SJCRH30 (cell line): ENCODE measurements at places on chromosomes 3 and 15. TPM values are rescaled to one million over a fixed set of nuclear protein-coding genes. Genes with fewer than 3 reads are reported as not detected.

The SLC24A5 gene
- not detected in 2 replicates for total RNA-seq

The SLC12A1 gene
- not detected in 2 replicates for total RNA-seq

The GATM gene
- total RNA-seq = 226 and 232 TPM in 2 replicates

The GOLGA8K gene
- total RNA-seq = 0.18 and 0.26 TPM in 2 replicates

The THRB gene
- total RNA-seq = not detected in 2 replicates

The TJP1 gene
- total RNA-seq = 59.2 and 60.1 TPM in 2 replicates

GRCh38 chr15:71011503-71012155 lies 103.6 kb upstream of the THSD4 start:
- H3K4me1 ChIP-seq = no peaks in the 10 kb centered on the region
- no peaks in the 10 kb centered on the region for H3K27me3 ChIP-seq
- H3K4me3 ChIP-seq = no peak overlapping the region
- no peaks in the 10 kb centered on the region for H3K36me3 ChIP-seq
- no peak overlapping the region for H3K27ac ChIP-seq

DNA sequence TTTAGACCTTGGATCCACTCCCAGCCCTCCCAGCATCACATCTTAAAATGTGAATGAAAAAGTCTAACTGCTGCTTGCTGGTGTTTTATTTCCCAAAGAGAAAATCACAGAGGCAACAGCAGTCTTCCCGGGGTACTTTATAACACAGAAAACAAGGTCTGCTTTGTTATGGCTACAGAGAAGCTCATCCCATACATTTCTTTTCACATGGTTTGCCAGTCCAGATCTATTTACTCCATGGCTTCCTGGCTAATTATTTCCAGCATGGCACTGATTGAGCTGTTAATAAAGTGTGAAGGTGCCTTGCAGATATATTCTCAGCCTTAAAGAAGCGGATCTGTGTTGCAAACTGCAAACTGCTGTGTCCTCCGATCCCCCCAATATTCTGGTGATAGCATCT lies 466.1 kb upstream of the CFAP20DC start:
- no peaks in the 10 kb centered on the region for H3K36me3 ChIP-seq
- H3K4me1 ChIP-seq = no peaks in the 10 kb centered on the region
- H3K27me3 ChIP-seq = no peaks in the 10 kb centered on the region

DNA sequence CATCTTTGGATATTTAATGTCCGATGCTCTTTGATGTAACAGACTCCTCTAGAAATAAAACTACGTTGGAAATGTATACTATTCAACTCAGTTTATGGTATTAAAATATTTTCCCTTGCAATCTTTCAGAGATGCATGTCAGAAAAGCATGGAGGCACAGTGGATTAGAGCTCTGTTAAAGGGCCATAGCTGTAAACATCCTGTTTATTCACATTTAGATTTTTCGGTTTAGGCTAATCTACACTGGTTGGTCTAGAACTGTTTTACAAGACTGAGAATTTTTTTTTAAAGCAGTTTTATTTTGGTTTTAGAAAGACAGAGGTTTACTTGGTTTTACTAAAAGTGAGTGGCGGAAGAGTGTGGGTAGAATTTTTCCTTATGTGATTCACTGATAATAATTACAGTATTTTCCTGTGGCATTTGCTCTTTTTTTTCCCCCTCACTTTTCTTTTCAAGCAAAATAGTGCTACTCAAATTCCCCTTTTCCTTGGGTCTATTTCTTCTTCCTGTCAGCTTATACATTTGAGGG lies 132.1 kb downstream of the IL1RAP start:
- no peaks in the 10 kb centered on the region for H3K27me3 ChIP-seq
- H3K36me3 ChIP-seq = no peaks in the 10 kb centered on the region
- no peak for DNase-seq
- H3K4me1 ChIP-seq = no peaks in the 10 kb centered on the region

GRCh38 chr15:45307230-45307924 lies 55.3 kb downstream of the SLC28A2 start:
- H3K4me1 ChIP-seq = no peaks in the 10 kb centered on the region
- no peak overlapping the region for H3K27ac ChIP-seq
- no peaks in the 10 kb centered on the region for H3K27me3 ChIP-seq
- no peaks in the 10 kb centered on the region for H3K36me3 ChIP-seq
- no peak overlapping the region for H3K4me3 ChIP-seq
- DNase-seq = peak; percentile 57

DNA sequence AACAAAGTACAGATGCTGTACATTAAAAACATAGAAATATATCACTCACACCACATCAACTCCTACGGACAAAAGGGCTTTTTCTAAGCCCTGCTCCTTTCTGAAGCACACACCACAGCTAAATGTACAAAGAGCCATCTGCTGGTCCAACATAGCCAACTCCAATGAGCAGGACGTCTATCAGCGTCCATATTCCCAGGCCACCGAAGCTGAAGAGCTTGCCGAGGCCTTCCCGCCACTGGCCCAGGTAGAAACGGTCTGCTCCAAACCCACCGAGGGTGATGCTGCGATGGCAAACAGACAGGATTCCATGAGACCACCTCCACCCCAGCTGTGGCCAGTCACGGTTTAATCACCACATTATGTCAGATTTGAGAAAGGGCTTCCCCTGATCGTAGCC lies 9.8 kb downstream of the TM2D3 start:
- peaks cover 8% of the 10 kb centered on the region for H3K4me1 ChIP-seq
- H3K4me3 ChIP-seq = no peak overlapping the region
- peaks cover 43% of the 10 kb centered on the region for H3K36me3 ChIP-seq
- H3K27me3 ChIP-seq = no peaks in the 10 kb centered on the region
- H3K27ac ChIP-seq = peak overlapping the region; percentile 43

DNA sequence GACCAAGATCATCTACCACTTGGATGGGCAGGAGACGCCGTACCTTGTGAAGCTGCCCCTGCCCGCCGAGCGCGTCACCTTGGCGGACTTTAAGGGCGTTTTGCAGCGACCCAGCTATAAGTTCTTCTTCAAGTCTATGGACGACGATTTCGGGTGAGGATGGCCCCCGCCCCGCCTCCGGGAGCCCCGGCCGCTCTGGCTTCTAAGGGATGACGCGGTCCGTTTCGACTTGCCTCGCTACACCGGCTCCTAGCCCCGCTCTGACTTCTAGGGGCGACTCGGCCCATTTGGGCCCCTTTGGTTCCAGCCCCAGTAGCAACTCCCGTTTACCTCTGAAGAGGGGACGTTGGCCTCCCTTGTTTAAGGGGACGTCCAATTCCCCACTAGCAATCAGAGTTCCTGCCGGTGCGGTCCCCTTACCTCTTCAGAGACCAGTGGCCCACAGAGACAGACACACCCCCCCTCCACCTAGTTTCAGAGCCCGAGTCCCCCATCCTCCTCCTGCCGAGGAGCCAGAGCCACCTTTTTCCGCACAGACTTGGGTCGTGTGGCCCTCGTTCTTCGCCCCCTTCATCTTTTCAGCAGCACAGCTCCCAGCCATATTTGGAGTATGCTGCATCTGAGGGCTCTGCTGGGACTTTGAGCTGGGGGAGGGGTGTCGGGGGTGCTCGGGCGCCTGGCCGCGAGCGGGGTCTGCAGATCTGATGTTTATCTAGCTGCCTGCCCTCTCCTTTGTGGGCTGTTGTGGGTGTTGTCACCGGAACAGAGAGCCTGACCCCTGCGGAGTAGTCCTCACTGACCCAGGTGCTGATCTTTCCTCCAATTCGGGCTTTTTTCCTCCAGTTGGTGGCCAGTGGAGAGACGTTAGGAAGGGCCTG lies 706 bp downstream of the DVL3 start:
- H3K36me3 ChIP-seq = peaks cover 3% of the 10 kb centered on the region; the same call in 1 of the 2 replicates
- H3K4me1 ChIP-seq = peaks cover 7% of the 10 kb centered on the region; the same call in 1 of the 2 replicates
- DNase-seq = peak; percentile 40
- H3K4me3 ChIP-seq = peak overlapping the region; percentile 98

DNA sequence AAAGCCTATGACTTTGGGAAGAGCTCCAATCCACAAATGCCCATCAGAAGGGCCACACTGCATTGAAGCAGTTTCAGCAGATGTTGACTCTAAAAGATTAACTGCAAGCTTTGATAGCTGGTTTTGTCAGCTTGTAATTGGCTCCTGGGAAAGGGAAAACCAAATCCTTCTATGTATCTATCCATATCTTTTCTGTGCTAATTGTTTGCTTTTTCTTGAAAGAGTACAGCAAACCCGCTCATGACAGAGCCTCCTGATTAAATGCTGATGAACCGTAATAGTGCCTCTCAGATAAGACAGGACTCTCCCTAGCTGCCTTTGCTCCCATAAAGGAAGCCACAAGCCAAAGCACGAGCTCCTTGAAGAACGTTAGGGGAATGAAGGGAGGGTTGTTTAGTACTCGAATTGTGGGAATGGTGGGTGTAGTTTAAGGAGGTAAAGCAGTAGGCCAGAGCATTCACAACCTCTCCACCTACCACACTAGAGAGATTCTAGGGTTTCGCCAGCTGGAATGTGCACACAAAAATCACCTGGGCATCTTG lies 33.6 kb upstream of the LRIG1 start:
- no peak overlapping the region for H3K27ac ChIP-seq
- no peaks in the 10 kb centered on the region for H3K36me3 ChIP-seq
- no peak for DNase-seq
- no peaks in the 10 kb centered on the region for H3K27me3 ChIP-seq
- H3K4me3 ChIP-seq = no peak overlapping the region
- H3K4me1 ChIP-seq = no peaks in the 10 kb centered on the region

DNA sequence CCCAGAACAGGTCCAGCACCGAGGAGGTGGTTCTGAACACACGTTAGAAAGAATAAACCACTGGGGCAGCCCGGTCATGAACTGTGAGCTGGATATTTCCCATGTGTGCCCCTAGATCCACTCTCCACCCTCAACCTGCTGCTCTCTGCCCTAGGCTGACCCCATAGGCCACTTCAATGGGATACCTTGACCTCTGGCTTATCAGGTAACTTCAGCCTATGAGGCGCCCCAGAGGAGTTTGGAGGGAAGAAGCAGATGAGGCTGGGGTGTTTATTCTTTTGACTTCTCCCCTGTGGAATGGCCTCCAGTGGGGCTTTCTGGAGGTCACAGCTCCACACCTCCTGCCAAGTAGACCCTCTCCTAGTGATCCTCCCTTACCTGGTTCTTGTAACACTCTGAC lies 47.7 kb upstream of the SLC7A14 start:
- H3K27me3 ChIP-seq = no peaks in the 10 kb centered on the region
- H3K27ac ChIP-seq = no peak overlapping the region
- no peak overlapping the region for H3K4me3 ChIP-seq
- H3K4me1 ChIP-seq = no peaks in the 10 kb centered on the region
- no peak for DNase-seq

DNA sequence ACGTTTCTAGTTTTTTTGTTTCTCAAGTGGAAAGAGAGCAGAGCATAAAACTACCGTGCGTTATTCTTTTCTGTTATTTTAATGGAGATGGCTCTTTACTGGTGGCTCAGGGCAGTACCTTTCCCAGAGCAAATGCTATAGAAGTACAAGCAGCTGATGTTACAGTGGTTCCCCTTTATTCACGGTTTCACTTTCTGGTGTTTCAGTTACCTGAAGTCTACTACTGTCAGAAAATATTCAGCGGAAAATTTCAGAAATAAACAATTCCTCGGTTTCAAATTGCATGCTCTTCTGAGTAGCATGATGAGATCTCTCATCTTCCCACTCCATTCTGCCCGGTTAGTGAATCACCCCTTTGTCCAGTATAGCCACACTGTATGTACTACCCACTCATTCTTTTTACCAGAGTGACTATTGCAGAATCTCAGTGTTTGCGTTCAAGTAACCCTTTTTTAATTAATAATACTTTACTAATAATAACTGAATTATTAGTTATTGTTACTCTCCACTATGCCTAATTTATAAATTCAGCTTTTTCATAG lies 597.5 kb upstream of the ROBO2 start:
- peak overlapping the region; percentile 78 for H3K27ac ChIP-seq
- peak overlapping the region; percentile 44 for H3K4me3 ChIP-seq
- no peaks in the 10 kb centered on the region for H3K36me3 ChIP-seq
- peaks cover 7% of the 10 kb centered on the region; the same call in 1 of the 2 replicates for H3K4me1 ChIP-seq
